ENCODE measurements at places on chromosomes 7 and 10.

GRCh38 chr7:116678780-116679179 lies 6.8 kb downstream of the MET start:
- DNase-seq = no peak

DNA sequence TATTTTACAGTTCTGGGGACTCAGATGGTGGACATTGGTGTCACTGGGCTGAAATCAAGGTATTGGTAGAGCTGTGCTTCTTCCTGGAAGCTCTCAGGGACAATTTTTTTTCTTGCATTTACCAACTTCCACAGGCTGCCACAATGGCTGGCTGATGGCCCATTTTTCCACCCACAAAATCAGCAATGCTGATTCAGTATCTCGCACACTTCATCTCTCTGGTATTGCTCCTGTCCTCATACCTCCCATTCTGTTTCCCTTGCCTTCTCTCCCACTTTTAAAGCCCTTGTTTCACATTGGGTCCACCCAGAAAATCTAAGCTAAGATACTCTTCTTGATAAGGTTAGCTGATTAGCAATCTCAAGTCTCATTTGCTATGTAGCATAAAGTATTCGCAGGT lies 530.9 kb upstream of the POM121L12 start:
- no peak for DNase-seq

DNA sequence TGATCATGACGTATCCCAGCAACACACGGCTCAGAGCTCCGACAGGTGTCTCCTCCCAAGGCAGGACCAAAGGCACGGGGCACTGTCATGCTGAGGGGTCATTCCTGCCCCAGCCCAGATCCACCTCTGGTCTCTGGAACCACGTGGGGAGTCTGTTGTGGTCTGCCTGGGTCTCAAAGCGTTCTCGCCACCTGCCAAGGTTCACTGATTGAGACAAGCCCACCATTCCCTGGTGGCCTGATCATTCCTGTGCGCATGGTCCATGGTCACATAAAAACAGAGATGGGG lies 83.5 kb downstream of the HIPK2 start:
- no peak for DNase-seq

DNA sequence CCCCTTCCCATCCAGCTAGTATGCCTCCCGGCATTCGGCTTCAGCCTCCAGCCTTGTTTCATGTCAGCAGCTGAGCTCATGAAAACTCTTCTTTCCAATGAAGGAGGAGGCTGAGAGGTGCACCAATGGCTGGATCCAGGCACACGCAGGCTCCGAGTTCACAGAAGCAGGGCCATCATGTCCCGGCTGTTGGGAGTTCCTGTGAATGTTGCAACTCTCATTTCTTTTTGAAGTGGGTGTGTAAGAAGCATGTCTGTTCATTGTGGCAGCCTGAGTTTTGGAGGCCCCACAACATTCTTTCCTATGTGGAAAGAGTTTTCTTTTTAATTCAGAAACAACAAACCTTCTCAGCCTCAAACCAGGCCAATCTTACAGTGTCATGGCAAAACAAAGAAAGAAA lies 89.7 kb downstream of the PTPRE start:
- no peak for DNase-seq

GRCh38 chr7:2511769-2512168 lies 7.8 kb upstream of the LFNG start:
- no peak for DNase-seq

GRCh38 chr10:126497672-126498071 lies 109.4 kb upstream of the ADAM12 start:
- DNase-seq = no peak

DNA sequence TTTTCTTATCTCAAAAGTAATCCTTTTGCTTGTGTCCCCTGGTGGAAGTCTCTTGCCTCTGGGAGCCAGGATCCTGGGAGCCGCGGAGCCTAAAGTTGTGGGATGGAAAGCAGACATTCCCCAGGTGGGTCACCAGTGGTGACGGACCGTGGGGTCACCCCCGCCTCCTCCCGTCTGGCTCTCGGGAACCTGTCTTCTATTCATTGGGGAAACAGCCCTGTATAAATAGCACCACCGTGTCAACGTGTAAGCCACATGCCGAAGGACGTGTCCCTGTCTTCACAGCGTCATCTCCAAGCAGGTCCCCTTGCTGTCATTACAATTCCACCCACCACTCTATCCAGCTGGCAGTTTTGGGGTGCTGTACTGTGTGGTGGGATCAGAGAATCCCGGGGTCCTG lies 87.5 kb downstream of the ELFN1 start:
- DNase-seq = no peak

- no peak for DNase-seq
These were observed 82.7 kb downstream of the SPAG6 start for GRCh38 chr10:22427890-22428571.

DNA sequence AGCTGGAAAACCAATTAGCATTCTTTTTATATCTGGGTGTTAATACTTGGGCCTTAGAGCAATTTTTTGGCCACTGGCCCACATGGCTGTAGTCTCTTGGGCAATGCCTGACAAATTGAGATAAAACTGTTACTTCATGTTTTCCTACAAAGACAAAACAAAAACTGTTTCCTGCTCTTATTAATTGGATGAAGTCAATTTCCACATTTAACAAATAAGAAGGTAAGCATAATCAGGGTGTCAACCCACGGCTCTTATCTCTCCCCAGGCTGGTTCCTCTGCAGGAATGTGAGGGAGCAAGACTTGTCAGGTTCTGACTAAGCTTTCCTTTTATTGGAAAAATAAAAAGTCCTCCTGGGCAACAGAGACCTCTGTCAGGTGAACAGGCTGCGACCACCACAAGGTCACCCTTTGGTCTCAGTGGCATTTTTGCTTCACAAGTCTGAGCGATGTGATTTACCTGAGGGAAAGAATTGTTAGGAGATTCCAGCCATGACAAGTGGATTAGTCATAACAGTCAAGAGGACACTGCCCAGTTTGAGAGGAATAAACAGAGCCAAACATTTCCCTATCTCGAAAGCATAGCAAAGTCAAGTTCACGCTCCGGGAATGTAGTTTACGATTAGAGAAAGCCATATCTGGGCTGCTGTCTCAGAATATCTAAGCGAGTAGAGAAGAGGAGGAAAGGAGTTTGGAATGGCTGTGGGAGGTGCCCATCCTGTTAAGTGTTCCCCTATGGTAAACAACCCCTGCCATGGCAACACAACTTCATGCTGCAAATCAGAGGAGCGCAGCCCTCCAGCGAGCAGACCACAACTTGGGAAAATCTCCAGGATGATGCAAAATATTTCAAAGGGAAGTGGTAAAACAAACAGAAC lies 144.4 kb downstream of the TES start:
- DNase-seq = no peak

GRCh38 chr10:97099868-97100267 lies 85.9 kb downstream of the SLIT1 start:
- no peak for DNase-seq

DNA sequence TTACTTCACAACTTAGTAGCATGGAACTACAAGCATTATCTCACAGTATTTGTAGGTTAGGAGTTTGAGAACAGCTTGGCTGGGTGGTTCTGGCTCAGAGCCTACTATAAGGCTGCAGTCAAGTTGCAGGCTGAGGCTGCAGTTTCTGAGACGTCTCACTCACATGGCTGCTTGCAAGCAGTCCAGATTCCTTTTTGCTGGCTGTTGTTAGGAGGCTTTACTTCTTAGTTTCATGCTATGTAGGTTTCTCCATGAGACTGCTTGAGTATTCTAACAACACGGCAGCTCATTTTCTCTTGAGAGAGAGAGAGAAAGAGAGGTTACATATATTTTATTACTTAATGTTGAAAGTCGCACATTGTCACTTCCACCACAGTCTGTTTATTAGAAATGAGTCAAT lies 1073.9 kb downstream of the NXPH1 start:
- DNase-seq = no peak

DNA sequence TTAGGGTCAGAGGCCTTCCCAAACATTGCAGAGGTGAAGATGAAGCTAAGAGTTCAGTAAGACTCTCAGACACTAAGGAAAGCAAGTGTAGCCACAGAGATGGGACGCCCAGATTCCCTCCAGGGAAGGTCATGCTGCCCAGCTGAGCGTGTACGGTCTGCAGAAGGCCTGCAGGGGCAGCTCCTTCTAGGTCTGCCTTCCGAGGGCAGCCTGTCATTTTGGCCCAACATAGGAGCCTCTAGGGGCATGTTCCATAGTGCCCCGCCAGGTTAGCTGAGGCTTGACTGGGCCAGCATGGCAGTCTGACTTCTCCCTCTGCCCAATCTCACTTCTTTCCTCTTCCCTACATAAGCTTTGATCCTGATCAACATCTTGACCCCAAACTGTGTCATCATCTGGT lies 130.7 kb downstream of the PIP4K2A start:
- no peak for DNase-seq

DNA sequence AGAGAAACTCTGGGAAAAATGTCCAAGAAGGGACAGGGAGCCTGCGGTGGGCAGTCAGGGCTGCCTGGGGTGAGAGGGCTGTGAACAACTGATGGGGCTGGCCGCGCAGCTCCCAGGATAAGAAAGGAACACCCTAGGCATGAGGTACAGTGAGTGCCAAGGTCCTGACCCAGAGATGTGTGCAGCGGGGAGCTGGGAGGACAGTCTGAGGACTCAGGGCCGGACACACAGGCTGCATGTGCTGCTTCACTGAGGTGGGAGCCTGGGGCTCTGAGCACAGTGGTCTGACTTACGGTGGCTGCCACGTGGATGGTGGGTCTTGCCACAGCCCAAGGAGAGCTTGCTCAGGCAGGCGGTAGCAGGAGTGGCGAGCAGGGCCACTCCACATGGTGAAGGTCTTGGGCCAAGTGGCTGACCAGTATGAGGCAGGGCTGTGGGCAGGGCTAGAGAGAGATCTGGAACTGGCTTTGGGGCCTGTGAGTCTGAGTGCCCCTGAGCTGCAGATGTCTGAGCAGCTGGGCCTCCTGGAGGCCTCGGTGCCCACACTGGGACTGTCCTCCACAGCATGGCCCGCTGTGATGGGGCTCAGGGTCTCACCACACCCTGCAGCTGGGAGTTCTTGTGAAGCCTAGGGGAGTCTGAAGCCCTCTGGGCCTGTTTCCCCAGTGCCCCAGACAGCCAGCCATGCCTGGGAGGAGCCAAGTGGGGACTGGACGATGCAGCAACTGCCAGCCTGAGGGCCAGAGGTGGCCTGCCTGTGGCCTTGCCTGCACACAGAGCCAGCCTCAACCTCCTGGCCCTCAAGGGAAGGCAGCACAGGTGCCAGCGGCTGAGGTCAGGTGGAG lies 60.3 kb downstream of the RASGEF1A start:
- DNase-seq = no peak

DNA sequence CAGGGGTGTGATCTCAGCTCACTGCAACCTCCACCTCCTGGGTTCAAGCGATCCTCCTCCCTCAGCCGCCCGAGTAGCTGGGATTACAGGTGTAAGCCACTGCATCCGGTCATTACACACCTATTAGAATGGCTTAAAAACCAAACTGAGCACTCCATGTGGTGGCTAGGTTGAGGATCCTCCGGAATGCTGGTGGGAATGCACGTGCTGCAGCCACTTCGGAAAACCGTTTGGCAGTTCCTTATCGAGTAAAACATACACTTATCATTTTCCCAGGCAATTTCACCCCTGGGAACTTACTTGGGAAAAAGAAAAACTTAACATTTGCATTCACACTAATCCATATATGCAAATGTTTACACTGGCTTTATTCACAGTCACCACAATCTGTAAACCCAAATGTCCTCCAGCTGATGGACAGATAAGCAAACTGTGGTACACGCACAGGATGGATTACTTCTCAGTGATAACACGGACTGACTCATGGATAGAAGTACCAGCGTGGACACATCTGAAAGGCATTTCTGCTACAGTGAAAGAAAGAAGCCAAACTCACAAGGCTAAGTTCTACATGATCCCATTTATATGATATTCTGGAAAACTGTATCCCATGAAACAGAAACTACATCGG lies 20.4 kb downstream of the RFC2 start:
- no peak for DNase-seq

DNA sequence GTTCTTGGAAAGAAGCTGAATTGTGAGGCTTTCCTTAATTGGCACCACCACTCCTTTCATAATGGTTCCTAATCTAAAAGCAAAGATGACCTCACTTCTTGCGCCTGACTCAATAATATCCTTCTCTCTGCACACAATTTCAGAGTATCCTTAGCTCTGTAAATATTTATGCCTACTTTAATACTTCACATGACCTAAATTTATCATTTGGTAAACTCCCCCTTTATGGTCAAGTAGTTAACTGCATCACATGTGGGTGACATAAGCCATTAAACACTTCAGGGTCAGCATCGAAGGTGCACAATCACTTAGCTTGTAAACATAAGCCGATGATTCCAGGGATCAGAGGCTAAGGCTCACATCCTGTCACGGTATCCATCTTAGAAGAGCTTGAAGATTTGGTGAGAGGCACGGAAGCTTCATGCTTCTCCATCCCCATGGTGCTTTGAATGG lies 7.3 kb upstream of the RHOBTB1 start:
- DNase-seq = no peak

DNA sequence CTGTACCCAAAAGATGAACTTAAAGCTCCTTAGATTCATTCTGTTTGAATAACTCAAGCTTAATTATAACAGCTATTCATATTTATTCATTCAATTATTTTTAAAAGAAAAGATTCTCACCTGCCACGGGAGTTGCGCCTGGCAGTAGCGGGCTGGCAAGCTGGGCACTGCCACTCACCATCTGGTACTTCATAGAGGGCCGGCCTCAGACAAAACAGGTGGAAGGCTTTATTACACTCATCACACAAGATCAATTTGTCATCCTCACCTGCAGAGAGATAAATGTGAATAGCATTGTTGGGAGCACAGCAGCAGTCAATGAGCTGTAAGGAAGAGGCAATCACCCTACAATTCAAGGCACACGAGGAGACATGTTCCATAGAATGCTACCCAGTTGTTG lies 15.8 kb downstream of the FZD9 start:
- DNase-seq = no peak

- DNase-seq = no peak
These were observed 42.3 kb downstream of the ARID5B start for GRCh38 chr10:61943674-61944378.

DNA sequence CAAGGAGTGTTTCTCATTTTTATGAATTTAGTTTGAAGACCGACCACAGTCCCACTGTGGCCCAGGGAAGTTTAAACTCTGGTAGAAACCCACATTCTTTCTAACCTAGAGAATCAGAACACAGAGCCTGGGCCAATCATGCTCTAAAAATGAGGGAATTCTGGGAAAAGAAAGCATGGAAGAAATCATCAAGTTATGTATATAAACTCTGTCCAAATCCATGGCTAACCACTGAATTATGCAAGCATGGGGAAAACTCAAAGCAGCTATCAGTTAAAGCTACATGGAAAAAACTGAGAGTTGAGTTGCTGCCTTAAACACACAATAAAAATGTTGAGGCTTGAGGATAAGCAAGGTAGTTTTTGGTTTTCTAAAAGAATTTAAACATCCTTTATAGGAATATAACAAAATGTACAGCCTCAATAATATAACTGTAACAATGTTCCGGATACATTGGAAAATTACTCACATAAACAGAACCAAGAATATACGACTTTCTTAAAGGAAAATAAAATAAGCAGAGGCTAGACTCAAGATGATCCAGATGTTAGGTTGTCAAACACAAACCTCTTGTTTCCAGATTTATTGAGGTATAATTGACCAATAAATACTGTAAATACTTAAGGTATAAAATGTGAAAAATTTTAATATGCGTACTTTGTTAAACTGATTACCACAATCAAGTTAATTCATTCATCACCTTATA lies 311.2 kb upstream of the GNAI1 start:
- no peak for DNase-seq

GRCh38 chr10:12847361-12847975 lies 154.0 kb downstream of the CCDC3 start:
- DNase-seq = no peak

- no peak for DNase-seq
These were observed 9.3 kb downstream of the RBM33 start for GRCh38 chr7:155653803-155654202.
